ENCODE measurements at places on chromosomes 13 and 19. TPM values are rescaled to one million over a fixed set of nuclear protein-coding genes. Genes with fewer than 3 reads are reported as not detected.

DNA sequence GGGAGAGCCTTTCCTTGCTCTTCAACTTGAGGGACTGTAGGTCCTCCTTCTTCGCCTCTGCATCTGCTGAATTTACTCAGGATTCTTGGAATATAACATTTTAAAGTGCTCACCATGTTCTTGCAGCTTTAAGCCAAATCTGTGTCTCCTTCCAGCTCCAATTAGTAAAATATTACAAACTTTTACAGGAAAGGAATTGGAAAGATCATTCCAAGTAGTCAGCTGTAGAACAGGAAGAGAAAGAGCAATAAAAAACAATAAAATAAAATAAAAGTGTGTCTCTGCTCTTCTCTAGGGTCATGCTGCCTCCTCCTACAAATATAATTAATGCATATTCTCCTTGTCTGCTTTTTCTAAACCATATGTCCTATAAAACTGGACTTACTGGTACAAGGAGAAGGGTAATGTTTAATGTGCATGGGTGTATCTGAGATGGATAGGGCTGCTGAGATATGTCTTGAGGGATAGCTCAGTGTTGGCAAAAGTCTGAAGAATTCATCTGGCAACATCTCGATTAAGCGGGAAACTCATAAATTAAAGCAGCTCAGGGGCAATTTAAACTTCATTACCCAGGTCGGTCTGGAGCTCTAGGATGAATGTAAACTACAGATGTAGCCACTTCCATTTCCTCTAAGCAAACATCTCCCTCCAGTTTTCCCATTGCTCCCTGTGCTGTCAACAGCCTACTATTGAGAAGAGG lies 25.0 kb downstream of the ENOX1 start:
- DNase-seq, result no peak

DNA sequence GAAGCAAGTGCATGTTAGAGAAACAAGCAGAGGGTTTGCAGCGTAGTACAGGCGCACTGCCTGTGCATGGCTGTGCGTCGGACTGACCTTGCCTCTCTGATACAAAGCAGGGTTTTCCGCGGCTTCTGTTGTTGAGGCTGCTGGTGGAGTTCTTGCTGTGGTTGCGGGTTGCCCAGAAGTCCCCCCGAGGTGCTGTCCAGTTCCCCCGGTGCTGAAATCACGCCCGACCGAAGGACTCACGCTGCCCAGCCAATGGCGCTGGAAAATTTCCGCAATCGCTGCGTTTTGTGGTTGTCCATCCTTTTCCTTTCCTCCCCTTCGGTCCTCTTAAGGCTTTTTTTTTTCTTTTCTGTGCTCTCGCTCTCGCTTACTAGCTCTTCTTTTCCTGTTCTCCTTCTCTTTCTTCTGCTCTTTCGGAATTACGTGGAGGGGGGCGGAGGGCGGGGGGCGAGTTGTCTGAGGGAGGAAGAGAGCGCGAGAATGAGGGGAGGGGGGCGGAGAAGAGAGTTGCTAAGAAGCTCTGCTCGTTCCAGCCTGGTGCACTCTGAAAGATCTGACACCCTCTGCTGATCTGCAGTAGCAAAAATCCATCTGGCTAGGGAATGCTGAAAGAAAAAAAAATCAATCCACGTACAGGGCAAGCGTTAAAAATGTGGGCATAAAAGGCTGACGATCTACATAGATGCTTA lies at the start of gene SLITRK1:
Gene SLITRK1, minus strand, starts transcription at position 558 of the 689 bp plus-strand sequence. CDS start 967 bp downstream, outside the sequence.
- peak; percentile 70 for DNase-seq

Gene CAB39L
- total RNA-seq, result 17.5 TPM

GRCh38 chr13:27928805-27929753 lies 9.3 kb downstream of the PDX1 start:
- no peak for DNase-seq

All from A172 (cell line).